ENCODE measurements at places on chromosomes 13 and 19.

GRCh38 chr13:59480396-59481259 is 683.1 kb downstream of the DIAPH3 start:
- DNase-seq = no peak

DNA sequence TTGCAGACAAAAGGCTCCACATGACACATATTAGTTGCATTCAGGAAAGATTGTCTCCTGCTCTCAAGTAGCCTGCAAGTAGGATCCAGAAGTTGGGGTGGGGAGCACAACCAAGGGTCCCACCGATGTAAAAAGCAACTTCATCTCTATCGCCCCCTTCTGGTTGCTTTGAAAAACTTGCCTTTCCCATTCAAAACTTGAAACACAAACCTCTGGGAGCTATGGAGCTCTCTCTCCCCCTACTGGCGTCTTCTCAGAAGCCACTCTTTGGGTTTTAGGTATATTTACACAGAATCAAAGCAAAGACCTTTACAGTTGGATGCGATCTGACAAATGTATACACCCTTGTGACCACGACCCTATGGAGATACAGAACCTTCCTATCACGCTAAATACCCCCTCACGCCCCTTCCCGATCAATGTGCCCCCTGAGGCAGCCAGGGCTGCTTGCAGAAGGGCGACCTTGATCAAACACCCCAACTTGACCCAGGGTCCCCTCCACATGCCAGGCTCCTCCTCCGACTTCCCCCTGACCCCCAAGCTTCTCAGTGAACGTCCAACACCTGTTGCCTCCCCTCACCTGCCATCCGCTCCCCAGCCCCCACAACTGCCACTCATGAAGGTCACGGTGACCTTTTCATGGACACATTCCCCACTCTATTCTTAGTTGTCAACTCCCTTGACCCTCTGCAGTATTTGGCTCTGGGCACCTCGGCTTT is 10.1 kb downstream of the NOSIP start:
- peak; percentile 9 for DNase-seq

- DNase-seq = no peak
Observed at GRCh38 chr19:41264581-41265394, 616 bp downstream of the HNRNPUL1 start.

DNA sequence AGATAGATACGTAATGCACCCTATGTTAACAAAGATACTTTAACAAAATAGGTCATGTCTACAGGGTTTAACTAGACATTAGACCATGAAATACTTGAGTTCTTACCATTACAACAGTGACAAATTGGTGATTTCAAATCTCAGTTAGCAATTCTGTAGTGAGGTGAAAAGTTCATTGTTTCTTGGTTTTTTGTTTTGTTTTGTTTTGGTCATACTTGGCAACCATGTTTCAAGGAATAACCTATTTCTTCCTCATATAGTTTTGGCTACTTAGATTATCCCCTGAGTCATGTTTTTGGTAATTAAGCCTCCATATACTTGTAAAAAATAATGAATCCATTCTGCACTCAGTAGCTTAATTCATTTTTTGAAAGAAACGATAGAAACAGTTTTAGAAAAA is 1200.4 kb downstream of the DIAPH3 start:
- no peak for DNase-seq

GRCh38 chr13:48012668-48013067 is 11.6 kb upstream of the SUCLA2 start:
- DNase-seq = no peak

GRCh38 chr19:22620401-22620800 is 13.7 kb upstream of the ZNF492 start:
- DNase-seq = no peak

DNA sequence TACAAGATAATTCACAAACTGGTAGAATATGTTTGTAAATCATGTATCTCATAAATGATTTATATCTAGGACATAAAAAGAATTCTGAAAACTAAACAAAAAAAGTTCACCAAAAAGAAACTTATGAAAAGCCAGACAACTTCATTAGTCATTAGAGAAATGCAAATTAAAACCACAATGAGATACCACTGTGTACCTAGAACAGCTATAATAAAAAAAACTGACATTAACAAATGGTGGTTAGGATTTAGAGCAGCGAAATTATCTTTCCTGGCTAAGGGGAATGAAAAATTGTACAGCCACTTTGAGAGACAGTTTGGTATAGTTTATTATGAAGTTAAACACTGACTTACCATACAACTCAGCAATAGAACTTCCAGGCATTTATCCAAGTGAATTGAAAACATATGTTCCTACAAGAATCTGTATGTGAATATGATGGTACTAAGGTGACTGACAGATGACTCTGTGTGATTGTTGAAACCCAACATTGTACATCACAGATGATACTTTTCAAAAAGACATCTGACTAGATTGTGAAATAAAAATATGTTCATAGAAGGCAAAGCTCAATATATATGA is 41.8 kb downstream of the UGGT2 start:
- DNase-seq = no peak
